Lower leg skin (tissue), 4 donors: ENCODE measurements at places on chromosomes 3 and 15. TPM values are rescaled to one million over a fixed set of nuclear protein-coding genes. Genes with fewer than 3 reads are reported as not detected.

The LMAN1L gene
- 1.3 TPM for total RNA-seq

The LCMT2 gene
- 8.9 TPM for total RNA-seq

The DNAH12 gene
- total RNA-seq: under 0.01 TPM

The WDR72 gene
- total RNA-seq: 6.7 TPM

The CGNL1 gene
- 19.6 TPM for total RNA-seq

The NR2E3 gene
- total RNA-seq: not detected

The BUB1B gene
- total RNA-seq: 2.3 TPM

The SLC22A13 gene
- not detected for total RNA-seq

The POTEB3 gene
- not detected for total RNA-seq
